ENCODE measurements at places on chromosomes 6 and 20.

- DNase-seq: no peak
These were observed 189.3 kb upstream of the ARG1 start for GRCh38 chr6:131383421-131384411.

DNA sequence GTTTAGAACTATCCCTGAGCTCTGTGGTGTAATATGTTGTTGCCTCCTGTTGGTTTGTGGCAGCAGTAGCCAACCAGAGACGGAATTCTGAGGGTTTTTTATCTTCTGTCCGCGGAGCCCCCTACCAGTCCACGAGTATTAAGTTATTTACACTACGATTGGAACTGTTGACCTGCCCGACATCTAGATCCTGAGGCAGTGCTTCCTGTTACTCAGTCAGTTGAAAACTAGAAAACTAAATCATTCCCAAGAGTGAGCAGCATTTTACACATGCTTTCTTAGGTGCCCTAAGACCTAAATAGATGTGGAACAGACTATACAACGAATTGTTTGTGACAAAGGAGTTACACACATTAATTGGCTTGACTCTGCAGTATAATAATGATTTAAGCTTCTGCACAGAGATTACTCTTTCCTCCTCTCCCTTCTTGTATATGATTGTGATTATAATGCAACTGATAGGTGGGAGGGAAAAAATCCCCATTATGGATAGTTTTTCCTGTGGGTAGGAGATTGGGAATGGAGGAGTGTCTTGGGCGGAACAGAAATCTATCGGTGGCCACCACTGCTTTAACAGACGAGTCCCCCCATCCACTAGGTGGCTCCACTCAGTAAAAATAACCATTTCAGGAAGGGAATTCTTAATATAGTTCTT lies 1.7 kb downstream of the LOC128125822 start:
- peak; percentile 61 for DNase-seq

- no peak for DNase-seq
These were observed 113.5 kb downstream of the JARID2 start for GRCh38 chr6:15359335-15359862.

- DNase-seq: no peak
These were observed 30.2 kb downstream of the SYTL3 start for GRCh38 chr6:158680015-158680414.

DNA sequence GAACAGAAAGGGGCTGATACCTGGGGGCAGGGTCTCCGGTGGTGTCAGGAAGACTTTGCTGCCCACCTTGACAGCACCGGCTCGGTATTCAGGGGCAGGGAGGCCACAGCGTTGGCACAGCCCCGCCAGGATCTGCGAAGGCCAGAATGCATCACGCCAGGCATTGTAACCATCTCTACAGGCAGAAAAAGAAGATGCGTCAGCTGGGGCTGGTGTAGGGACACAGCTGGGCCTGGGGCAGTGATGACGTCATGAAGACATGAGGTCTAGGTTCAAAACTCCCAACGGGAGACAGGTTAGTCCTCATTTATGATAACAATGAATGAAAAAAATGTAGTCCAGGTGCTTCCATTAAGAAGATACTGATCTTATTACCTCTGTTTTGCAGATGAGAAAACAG lies 22.0 kb downstream of the ERGIC3 start:
- no peak for DNase-seq

DNA sequence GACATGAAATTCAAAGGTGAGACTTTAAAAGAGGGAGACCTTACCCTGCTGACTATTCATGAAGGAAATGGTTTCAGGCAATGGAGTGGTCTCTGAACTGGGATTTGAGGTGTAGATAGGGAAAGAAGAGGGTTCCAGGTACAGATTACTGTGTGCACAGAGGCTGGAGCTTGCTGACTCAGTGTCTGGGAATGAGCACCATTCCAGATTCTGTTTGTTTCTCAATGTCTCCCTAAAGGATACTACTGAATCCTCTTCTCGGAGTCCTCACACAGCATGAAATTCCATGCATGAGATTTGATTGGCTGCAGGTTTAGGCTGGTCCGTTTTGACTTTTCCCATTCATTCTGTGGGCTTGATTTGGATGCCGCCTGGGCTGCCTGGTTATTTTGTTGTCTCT lies 49.0 kb downstream of the PPP1R14C start:
- DNase-seq: no peak

- peak; percentile 76 for DNase-seq
These were observed at the start of gene ELOVL4 for GRCh38 chr6:79947191-79948186. TSS of gene ELOVL4 (minus strand) at chr6:79947553. CDS start at chr6:79947279, 274 bp downstream.

GRCh38 chr6:41439524-41440418 lies 104.4 kb downstream of the NCR2 start:
- peak; percentile 38 for DNase-seq

GRCh38 chr6:134640229-134640628 lies 309.7 kb downstream of the ALDH8A1 start:
- DNase-seq: no peak

- DNase-seq: no peak
These were observed 113.8 kb upstream of the MAFB start for GRCh38 chr20:40802886-40803285.

DNA sequence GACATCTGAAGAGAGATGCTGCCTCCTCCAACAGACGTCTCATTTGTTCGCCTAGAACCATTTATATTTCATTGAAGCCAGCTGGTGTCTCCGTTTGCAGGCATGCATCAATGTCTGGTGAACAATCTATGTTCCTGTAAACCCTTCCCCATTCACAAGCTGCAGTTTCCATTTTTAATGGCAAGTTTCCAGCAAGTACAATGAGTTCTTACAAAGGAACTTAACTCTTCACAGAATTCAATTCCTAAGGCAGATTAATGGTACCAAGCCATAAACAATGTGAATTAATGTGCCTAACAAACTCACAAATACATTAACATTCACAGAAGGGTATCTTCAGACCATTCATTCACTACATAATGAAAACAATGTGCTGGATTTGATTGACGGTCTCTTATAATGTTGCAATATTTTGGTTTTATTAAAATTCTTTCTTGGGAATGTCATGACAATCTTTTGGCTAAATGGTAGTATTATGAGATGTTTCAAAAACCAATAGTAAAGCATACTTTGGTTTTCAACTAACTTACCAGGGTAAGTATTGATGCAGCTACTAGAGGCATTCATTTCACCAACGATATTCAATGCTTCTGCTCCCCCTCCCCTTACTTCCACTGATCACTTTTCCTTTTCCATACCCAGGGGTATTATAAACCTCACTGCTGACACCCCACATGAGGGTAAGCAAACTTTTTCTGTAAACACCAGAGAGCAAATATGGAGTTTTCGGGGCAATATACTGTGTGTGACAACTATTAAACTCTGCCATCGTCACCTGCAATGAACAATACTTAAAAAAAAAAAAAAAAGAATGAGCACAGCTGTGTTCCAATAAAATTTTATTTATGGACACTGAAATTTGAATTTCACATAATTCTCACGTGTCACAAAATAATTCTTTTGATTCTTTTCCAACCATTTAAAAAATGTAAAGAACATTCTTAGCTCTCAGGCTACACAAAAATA lies 4.2 kb downstream of the AKIRIN2 start:
- DNase-seq: no peak

GRCh38 chr6:170046791-170047626 lies 243.9 kb downstream of the DLL1 start:
- DNase-seq: no peak

DNA sequence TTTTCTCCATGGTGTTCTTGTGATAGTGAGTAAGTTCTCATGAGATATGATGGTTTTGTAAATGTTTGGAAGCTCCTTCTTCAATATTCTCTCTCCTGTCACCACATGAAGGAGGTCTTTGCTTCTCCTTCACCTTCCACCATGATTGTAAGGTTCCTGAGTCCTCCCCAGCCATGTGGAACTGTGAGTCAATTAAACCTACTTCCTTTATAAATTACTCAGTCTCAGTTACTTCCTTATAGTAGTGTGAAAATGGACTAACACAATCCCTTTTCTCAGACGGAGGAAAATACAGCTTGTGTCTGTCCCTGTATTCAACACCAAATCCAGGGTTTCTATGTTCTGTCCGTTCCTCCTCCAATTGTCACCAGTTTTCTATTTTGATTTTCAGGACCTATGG lies 181.0 kb downstream of the ALDH8A1 start:
- no peak for DNase-seq

DNA sequence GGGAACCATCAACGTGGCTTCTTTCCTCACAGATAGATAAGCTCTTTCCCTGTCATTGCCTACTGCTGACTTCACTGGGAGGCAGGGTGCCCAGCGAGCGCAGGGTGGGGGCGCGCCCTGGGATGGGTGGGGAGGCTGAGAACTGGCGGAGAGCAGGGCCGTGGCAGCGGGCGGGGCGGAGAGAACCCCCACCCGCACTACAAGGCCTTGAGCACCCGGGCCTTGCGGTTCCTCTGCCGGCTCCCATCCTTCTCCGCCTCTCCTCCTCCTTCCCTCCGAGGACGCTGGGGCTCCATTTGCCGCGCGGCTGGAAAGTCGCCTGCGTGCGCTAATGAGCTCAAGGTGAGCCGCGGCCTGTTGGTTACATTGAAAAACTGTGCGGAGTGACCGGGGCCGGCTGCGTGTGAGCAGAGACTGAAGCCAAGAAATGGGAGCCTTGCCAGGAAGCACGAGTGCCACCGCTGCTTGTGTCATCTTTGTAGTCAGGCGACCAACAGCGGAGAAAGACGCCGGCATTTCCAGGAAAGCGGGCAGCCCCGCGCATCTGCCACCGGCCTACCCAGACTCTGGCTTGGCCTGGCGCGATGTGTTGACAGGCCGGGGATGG lies 963.5 kb upstream of the SLC35B3 start:
- DNase-seq: no peak

DNA sequence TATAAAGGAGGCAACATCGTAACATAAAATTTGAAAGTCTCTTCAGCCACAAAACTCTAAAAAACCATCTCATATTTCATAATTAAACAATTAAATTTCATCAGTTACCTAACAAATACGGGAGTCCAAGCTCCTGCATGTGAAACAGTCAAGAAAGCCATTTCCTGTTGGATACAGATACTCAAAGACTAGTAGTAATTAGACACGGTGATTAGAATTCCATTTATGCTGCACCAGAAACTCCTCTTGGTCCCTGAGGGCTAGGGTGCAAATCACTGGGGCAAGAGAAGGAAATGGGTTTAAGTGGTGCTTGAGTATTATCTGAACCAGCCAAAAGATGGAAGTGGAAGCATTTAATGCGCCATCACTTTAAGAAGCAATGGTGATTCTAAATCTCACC lies 27.4 kb downstream of the TRAM2 start:
- no peak for DNase-seq

DNA sequence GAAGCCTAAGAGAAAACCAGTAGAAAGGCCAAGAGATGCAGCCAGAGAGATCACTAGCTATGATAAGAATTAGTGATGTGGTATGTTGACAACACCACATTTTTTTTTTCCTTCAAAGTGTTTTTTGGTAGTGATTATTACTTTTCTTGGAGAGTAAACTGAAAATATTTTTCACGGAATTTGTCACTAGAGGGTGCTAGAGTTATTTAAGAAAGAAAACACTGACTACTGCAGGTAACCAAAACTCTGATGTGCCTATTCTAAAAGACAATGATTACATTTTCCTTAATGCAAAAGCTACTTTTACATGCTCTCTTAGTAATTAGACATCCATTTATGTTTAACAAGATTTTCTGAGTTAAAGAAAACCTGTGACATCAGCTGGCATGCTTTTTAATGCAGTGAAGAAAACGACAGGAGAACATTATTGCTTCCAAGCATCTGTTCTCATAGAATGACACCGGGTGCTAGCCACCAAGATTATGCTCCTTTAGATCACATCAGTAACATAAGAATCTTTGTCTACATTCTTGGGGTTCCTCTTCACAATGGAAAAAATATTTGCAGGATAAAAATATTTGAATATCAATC lies 28.8 kb downstream of the RWDD2A start:
- peak; percentile 27 for DNase-seq

- DNase-seq: no peak
These were observed at the start of gene EMILIN3 for GRCh38 chr20:41366546-41367392. TSS of gene EMILIN3 (minus strand) at chr20:41366818. CDS start at chr20:41366634, 184 bp downstream.

- no peak for DNase-seq
These were observed 164.4 kb downstream of the TMEM242 start for GRCh38 chr6:157158897-157159296.

- DNase-seq: no peak
These were observed 52.9 kb downstream of the EPHA7 start for GRCh38 chr6:93366506-93366905.

- no peak for DNase-seq
These were observed 347.5 kb downstream of the SAMD5 start for GRCh38 chr6:147855803-147856482.

- no peak for DNase-seq
These were observed 66.9 kb downstream of the CARMIL1 start for GRCh38 chr6:25346064-25346463.

GRCh38 chr6:117919775-117920729 lies 13.0 kb downstream of the SLC35F1 start:
- no peak for DNase-seq

DNA sequence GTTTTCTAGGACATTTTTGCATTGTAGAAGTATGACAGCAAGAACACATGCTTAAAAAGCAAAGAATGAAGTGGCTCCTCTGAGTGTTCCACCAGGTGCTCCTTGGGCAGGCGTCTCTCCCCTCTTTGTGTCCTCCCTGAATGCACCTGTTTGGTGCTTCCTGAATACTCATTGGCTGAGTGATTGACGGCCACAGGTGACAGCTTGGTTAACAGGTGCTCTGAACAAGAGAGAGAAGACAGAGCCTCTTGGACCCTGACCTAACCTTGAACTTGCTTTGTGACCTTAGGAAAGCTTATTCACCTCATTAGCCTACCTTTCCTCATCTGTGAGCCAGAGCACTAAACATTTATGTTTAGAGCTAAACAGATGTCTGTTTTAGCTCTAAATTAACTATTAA lies 93.7 kb downstream of the TULP4 start:
- DNase-seq: no peak

DNA sequence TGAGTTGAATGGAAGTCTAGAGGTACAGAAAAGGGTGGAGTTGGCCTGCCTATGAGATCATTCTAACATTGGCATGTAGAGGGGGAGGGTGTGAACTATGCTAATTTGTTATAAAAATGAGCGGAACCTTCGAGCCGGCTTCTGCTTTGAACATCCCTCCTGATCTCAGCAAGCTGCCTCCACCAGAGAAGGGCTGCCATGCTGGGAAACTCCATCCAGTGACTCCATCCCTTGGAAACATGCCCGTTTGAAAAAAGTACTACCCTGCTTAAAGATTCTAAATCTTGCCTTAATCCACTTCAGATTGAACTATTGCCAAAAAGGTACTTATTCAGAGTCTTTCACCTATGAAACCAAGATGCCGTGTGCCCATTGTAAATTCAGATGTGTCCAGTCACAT lies 43.6 kb upstream of the TMEM170B start:
- DNase-seq: no peak

All from CD4-positive, alpha-beta memory T cell (primary cell).